ENCODE measurements at places on chromosomes 5 and 9. TPM values are rescaled to one million over a fixed set of nuclear protein-coding genes. Genes with fewer than 3 reads are reported as not detected.

Gene CAVIN4
- 1.9 TPM for total RNA-seq

Gene ADGRV1
- total RNA-seq = 0.11 TPM

Gene BARHL1
- total RNA-seq = not detected

Gene SNCB
- 0.43 TPM for total RNA-seq

Gene FIBCD1
- not detected for total RNA-seq

Gene LRRC70
- 88.9 TPM for total RNA-seq

Gene HTR4
- not detected for total RNA-seq

Gene FAT2
- not detected for total RNA-seq

Gene HABP4
- total RNA-seq = 8.6 TPM

Gene RNF180
- 4.9 TPM for total RNA-seq

Gene TLE1
- total RNA-seq = 59.9 TPM

Gene PCDHA13
- total RNA-seq = 0.09 TPM

Gene PCDHGA5
- total RNA-seq = 0.43 TPM

Gene C1QTNF2
- 0.11 TPM for total RNA-seq

Gene SLC6A3
- total RNA-seq = not detected

Gene ARL14EPL
- total RNA-seq = 0.17 TPM

Gene CDKN2B
- 10.3 TPM for total RNA-seq

Gene ECM2
- not detected for total RNA-seq

Gene PTPN3
- total RNA-seq = 2.6 TPM

Gene HAVCR1
- not detected for total RNA-seq

Gene TSPAN17
- total RNA-seq = 40.7 TPM

Gene FSD1L
- total RNA-seq = 2.1 TPM

Gene SPOCK1
- 0.52 TPM for total RNA-seq

Gene ACOT12
- total RNA-seq = not detected

Gene PCDHGA4
- 2.6 TPM for total RNA-seq

Gene PHF19
- 9.4 TPM for total RNA-seq

Gene GTF3C4
- total RNA-seq = 14.3 TPM

Gene SLC1A3
- total RNA-seq = not detected

Gene CNOT8
- total RNA-seq = 90.7 TPM

Gene IL3
- not detected for total RNA-seq

Gene PCDHGB1
- total RNA-seq = 1.6 TPM
